Mononuclear cell (primary cell): ENCODE measurements at places on chromosomes 4 and X. TPM values are rescaled to one million over a fixed set of nuclear protein-coding genes. Genes with fewer than 3 reads are reported as not detected.

Gene CXorf49
- total RNA-seq, result not detected

Gene ADGRL3
- total RNA-seq, result under 0.01 TPM

Gene BMP2K
- 24.7 TPM for total RNA-seq

Gene MAGEB17
- not detected for total RNA-seq

Gene MAGEA2
- not detected for total RNA-seq

Gene ASB12
- total RNA-seq, result 0.10 TPM

Gene ZDHHC15
- total RNA-seq, result 0.42 TPM

Gene PHOX2B
- total RNA-seq, result 0.10 TPM

Gene EXOC1L
- total RNA-seq, result not detected

Gene MAP3K15
- 0.10 TPM for total RNA-seq

Gene ESX1
- not detected for total RNA-seq
